ENCODE measurements at places on chromosomes 16 and 17.

GRCh38 chr16:54936201-54936978 lies 5.7 kb downstream of the IRX5 start:
- peak; percentile 45 for DNase-seq

DNA sequence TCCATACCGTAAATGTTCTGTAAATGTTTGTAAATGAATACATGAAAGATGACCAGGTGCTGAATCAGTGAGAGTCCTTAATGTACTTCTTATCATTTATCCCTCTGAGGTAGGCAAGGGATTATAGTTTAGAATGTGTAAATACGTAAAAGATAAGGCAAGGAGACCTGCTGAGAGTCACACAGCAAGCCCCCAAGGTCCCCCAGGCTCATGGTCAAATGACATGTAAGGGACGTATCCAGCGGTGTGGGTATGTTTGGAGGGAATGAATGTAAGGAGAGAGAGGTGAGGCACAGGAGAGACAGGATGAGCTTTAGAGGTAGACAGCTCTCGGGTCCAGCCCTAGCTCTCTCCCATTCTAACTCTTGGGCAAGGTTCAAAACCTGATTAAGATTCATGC lies 341.8 kb downstream of the WWOX start:
- no peak for DNase-seq

DNA sequence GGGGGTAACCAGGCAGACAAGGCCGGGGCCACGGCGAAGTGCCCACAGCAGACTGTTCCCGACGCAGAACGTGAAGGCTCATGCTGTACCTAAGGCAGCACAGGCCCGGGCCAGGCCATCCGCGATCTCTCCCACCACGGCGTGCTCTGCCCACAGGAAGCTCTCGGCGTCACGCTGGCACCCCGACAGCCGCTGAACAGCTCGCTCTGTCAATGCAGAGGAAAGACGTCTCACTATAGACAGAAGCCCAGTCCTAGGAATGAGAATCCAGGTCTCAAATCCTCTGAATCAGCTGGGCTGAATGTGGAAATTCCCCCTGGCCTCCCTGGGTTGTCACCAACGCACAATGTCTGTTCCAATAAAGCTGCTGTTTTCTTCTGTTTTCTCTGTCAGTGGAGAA lies 21.4 kb downstream of the SERPINF1 start:
- DNase-seq, result no peak

- DNase-seq, result peak; percentile 34
Measured at GRCh38 chr16:64417711-64418227, 704.1 kb downstream of the CDH11 start.

DNA sequence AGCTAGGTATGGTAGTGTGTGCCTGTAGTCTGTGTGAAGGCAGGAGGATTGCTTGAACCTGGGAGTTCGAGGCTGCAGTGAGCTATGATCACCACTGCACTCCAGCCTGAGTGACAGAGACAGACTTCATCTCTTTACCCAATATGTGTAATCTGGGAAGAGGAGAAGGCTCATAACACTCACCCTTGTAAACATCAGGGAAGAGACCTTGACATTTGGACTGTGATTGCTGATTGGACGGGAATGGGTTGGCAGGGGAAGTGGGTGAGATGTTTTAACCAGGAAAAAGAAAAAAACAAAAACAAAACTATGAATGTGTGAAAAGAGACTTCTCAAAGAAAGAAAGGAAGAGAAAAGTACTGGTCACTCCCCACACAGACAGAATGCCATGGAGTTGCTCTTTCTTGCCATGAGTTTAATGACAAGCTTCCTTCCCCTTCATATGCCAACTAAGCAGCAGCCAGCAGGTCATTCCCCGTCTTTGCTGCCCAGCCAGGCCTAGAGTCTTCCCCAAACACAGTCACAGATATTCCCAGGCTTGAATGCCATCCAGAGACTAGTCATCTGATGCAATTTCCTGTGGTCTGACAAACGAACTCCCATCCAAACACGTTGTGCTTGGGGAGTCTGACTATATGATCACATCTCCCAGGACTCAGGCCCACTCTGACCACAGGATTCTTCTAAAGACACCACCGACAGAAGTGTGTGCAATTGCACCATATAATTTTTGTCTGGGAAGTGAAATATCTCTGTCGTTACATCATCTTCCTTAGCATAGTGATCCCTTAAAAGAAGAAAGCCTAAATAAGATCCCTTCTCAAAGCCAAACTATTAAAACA lies 3.6 kb upstream of the XAF1 start:
- DNase-seq, result peak; percentile 96

DNA sequence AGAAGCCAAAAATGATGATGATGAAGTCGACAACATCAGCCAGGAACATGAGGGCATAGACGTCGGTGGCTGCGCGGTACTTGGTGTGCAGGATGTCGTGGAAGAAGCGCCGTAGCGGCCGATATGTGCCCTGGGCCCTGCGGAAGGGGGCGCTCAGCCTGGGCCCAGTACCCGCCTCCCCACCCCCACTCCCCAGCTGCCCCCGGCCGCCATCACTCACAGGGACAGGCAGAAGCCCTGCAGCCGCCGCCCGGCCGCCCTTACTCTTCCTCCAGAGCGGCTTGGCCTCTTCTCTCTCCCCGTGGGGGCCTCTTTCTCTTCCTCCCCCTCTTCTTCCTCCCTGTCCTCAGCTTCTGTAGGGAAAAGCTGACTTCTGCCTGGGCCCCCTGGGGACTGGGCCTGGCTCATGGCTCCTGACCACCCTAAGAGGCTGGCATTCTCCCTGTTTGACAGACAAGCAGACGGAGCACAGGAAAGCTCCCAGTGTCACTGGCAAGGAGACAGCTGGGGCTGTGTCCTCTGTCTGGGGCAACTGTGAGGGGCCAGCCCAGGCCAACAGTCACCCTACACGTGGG lies 14.2 kb downstream of the CTU2 start:
- no peak for DNase-seq

- DNase-seq, result no peak
Measured at GRCh38 chr17:79932451-79933306, 93.4 kb upstream of the CBX4 start.

- DNase-seq, result no peak
Measured at GRCh38 chr17:77049440-77049839, 91.3 kb upstream of the SEC14L1 start.

DNA sequence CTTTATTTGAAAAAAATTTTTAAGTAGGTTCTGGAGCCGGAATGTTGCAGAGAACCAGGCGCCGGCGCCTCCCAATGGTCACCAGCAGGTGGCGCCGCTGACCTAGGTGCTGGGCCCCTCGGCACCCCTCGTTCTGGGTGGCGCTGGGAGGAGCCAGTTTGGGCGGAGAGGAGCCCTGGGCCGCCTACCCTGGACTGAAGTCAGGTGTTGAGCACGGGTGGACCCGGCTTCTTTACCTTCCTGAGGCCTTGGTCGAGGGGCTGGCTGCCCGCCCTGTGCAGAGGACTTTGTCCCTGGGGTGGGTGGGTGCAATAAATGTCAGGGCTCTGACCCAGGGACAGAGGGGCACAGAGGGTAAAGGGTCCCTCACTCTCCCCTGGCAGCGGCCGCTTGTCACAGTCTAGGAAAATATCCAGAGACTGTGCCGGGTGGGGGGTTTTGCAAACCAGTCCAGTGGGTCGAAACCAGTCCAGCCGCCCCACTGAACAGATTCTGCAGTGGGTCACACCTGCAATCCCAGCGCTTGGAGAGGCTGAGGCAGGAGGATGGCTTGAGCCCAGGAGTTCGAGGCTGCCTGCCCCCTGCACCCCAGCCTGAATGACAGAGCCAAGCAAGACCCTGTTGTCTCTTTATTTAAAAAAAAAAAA lies 30.1 kb upstream of the TNFRSF13B start:
- DNase-seq, result peak; percentile 89

DNA sequence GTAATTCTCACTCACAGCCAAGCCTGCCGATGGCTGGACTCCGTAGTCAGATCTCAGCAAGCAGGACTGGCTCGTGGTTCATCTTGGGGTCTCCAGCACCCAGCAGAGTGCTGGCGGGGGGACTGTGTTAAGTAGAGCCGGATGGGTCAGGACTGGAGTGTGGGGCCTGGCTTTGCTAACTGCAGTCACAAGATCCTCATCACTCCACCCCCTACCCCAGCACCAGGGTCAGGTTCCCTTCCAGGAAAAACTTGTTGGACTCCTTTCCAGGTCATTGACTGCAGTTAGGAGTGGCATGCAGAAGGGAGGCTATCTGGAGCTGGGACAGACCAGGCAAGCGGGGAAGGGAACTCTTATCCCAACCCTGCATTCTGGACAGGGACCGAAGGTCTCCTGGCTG lies 6.0 kb downstream of the CIITA start:
- DNase-seq, result no peak

- no peak for DNase-seq
Measured at GRCh38 chr17:28482551-28483199, 9.2 kb downstream of the SLC13A2 start.

DNA sequence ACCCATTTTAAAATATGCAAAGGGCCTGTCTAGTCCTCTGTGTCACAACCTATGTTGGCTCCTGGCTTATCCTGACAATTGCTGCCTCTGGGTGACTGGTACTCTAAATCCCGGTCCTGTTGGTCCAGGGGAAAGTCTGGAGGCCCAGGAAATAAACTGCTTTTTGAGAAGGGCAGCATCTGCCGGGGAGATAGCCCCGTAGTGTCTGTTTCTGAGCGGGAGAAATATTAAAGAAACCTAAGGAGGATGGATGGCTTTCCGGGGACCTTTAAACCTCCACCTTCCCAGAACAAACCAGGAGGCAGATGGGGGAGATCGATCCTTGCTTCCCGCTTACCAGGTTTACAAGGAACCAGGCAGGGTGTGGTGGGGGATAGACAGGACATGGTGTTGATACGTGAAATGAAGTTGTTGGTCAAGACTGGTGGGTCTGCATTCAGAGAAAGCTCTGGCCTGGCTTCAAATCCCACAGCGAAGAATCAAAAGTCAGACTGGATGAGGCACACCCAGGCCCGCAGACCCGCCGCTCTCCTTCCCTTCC lies 3.8 kb downstream of the HOXB2 start:
- DNase-seq, result no peak

DNA sequence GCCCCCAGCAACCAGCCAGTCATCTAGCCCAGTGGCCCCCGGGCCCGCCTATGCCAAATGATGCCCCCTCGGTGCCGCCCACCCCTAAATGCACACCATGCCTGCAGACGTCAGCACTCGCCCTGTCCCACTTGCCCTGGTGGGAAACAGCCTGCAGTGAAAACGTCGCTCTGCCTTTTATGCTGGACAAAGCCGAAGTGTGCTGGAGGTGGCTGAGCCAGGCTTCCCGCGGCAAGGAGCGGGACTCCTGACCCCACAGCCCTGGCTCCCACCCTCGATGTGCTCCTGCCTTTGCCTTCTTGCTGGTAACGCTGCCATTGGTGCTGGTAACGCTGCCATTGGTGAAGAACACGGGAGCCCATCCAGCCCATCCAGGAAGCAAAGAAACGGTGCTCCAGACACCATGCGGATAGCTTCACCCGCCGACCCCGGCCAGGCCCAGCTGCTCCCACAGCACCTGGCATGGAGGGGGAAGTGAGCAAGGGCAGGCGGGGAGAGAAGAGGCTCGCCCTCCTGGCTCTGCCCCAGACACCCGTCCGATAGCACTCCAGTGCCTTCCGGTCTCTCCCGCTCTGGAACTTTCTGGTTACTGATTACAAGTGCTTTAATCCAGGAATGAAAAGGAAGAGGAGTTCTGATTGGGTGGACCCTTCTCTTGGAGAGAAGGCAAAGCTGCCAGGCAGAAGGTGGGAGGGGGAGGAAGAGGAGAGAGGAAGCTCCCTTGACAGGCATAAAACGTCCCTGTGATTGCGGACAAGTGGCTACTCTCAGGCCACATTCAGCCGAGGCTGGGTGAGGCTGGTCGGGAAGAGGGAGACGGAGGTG lies 4.0 kb upstream of the BAIAP2 start:
- DNase-seq, result no peak

DNA sequence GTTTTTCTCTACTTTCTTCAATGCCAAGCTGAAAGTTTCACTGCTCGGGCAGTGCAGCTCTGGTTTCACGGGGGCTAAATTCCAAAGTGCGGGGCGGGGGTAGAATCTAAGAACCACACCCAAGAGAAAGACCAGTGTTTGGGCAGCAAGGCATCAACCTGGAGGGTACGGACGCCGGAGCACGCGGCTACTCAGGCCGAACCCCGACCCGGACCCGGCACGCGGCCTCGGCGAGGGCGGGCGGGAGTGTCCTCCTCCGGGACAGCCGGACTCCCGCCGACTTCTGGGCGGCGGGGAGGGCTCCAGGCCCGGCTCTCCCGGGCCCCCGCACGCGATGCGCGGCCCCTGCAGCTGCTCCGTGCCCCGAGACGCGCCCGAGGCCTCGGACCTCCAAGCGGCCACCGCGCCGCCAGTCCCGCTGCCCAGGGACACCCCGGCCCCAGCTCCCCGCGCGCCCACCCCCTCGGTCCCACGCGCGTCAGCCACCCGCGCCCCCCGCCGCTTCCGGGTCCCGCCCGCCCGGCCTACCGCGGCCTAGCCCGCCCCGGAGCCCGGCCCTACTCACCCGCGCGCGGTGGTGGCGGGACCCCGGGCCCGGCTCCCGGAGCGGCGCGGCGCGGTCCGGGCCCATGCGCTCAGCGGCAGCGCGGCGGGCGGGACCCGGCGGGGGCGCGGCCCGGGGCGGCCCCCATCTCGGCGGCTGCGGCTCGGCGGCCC lies 561 bp downstream of the AXIN1 start:
- DNase-seq, result peak; percentile 67

- peak; percentile 79 for DNase-seq
Measured at GRCh38 chr17:49913226-49914095, 55.5 kb upstream of the DLX4 start.

DNA sequence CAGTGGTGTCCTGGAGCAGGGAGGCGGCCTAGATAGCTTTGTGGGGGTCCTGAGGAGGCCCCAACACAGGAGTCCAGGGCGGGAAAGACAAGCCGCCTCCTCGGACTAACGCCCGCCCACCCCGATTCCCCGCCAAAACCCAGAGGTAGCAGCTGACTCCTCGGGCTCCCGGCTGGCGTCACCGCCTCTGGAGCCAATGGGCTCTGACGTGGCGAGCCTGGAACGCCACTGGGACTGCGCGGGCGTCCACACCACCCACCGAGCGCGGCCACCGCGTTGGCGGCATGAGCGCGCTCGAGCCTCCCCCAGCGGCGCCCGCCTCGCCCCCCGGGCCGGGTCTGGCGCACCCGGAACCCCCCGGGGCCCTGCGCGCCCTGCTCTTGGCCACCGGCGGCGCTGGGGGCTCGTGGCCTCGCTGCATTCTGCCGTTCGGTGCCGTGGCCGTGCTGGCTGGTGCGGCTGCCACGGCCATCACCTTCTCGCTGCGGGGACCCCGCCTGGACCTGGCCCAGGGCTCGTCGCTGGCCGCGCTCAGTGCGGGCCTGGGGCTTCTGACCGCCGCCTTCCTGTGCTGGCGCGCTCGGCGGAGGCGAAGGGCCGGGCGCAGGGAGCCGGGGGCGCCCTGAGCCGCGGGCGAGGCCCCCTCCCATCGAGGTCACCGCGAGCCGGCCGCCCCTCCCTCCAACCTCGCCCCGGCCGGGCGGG lies 3.4 kb upstream of the NTN3 start:
- peak; percentile 93 for DNase-seq

GRCh38 chr17:72850410-72851118 lies 241.9 kb downstream of the SLC39A11 start:
- DNase-seq, result peak; percentile 74

Measured in AG20443 (cell line).